LHCN-M2 (cell line): ENCODE measurements at places on chromosomes 16 and 17. TPM values are rescaled to one million over a fixed set of nuclear protein-coding genes. Genes with fewer than 3 reads are reported as not detected.

DNA sequence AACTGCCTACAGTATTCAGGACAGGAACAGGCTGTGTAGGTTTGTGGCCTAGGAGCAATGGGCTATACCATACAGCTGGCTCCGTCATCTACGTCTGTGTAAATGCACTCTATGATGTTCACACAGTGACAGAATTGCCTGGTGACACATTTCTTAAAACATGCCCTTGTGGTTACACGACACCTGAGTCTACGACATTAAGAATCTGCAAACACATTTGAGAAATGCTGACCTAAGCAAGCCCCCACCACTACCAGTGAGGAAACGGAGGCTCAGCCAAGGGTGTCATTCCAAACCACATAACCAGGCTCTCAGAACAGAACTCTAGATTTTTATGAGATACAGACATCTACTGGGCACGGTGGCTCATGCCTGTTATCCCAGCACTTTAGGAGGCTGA lies 23.5 kb downstream of the USP36 start:
- no peak for DNase-seq

DNA sequence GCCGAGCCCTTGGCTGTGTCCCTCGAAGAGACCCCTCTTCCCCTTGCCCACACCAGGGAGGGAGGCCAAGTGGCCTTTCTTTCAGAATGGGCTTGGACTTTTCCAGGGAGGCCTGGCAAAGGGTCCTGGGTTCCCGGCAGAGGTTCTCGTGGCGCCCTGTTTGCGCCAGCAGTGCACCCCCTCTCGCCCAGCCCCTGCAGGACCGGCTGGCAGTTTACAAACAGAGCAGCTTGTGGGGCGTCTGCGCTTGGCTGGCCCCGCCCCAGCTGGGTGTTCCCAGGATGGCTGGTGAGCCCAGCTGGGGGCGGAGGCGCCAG lies 137.8 kb upstream of the CIBAR2 start:
- DNase-seq, result no peak

DNA sequence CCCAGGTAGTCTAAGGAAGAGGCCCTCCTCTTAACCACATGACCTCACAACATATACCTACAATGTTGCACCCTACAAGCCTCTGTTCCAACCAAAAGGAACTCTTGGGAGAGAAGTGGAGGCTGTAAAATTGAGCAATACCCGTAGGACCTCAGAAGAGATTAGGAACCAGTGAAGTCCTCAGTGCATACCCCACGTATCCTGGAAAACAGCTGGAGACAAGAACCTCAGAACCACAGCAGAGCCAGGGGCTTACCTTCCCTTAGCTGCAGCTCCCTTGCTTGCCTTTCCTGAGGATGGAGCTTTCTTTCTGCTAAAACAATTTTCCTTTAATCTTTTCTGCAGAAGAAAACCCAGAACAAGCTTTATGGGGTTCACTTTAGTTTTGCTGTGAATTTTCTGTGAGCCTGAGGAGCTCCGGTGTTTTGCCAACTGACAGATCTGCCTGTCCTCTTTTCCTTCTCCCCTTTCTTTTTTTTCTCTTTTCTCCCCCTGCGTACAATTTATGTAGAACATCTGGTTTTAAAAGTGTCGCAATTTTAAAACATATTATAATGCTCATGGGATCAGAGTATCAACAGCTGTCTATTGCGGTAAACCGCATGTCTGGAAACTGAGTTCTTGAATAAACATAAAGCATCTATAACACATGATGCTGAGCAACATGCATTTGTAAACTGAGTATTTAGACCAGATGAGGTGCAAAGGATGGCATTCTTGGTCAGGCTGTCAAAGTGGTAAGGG lies 226.4 kb upstream of the MAF start:
- peak; percentile 25 for DNase-seq

GRCh38 chr17:48357779-48358602 lies 72.0 kb downstream of the SKAP1 start:
- DNase-seq, result peak; percentile 49

GRCh38 chr17:54280741-54281140 lies 458.0 kb downstream of the KIF2B start:
- no peak for DNase-seq

DNA sequence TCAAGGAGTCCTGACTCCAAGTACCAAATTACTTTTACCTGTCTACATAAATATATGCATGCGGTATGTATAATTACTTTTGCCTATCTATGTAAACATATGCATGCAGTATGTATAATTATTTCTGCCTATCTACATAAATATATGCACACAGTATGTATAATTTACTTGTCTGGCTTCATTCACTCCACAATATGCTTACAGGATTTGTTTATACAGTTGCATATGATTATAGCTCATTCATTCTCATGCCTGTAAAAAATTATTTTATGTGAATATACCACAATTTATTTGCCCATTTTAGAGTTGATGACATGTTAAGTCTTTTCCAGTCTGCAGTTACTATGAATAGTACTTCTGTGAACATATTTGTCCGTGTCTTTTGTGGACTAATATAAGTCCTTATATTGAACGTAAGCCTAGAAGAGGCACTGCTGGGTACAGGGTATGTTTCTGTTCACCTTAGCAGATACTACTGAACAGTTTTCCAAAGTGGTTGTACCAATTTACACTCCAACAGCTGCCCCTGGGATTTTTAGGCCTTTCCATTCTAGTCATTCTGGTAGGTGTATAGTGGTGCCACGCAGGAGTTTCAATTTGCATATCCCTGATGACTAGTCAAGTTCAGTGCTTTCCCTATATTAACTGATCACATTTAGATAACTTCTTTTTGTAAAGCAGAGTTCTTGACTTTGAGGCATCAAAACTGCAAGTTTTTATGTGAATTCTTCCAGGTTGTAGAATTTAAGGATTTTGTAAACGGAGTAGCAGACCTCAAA lies 47.0 kb downstream of the MARVELD3 start:
- DNase-seq, result no peak

GRCh38 chr17:31740611-31741082 lies 118.4 kb downstream of the COPRS start:
- DNase-seq, result peak; percentile 85

DNA sequence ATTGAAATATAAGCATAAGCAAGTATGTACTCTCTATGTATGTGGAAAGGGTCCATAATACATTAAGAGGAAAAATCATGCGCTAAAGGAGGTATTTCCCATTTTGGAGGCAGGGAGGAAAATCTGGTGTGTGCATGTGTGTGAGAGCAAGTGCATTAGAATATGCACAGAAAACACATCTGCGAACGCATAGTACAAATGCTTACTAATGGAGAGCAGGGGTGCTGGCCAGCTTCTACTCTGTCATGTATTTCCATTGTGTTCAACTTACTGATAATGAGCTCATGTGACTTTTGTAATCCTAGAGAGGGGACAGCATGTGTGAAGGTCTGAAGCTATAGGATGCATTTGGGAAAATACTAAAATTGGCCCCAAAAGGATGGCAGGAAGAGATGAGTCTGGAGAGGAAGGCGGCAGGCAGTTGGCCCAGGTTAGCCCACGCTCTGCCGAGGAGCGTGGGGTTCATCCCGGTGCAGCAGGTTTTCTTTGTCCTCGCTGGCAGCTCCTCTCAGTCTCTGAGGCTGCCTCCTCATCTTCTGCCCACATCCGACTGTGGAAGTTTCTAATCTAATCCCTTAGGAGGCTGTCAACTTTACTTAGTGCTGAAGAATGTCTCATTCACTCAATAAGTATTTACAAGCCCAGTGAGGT lies 17.8 kb upstream of the KSR1 start:
- DNase-seq, result peak; percentile 20

- no peak for DNase-seq
Observed at GRCh38 chr17:76139801-76140660, 1.0 kb downstream of the FOXJ1 start.

TVP23A gene
- total RNA-seq, result not detected in 2 replicates

SULT1A3 gene
- total RNA-seq, result 2.6 and 5.4 TPM in 2 replicates

CTRB2 gene
- not detected in 2 replicates for total RNA-seq

TBC1D3H gene
- not detected in 2 replicates for total RNA-seq

KRT23 gene
- not detected in 2 replicates for total RNA-seq

EIF4A3 gene
- total RNA-seq, result 113 and 123 TPM in 2 replicates
